Left renal cortex interstitium (tissue), 4 donors: ENCODE measurements at places on chromosomes 1 and 21. TPM values are rescaled to one million over a fixed set of nuclear protein-coding genes. Genes with fewer than 3 reads are reported as not detected.

Gene SIPA1L2
- 40.8 TPM for polyA plus RNA-seq

Gene ZSWIM5
- 6.4 TPM for polyA plus RNA-seq

Gene CTH
- 13.0 TPM for polyA plus RNA-seq

Gene LCE2C
- not detected for polyA plus RNA-seq

Gene IRF6
- 19.4 TPM for polyA plus RNA-seq

Gene PIGP
- 35.1 TPM for polyA plus RNA-seq

Gene SPRR1A
- polyA plus RNA-seq: not detected

GRCh38 chr1:69400128-69400527, 167.6 kb upstream of the LRRC7 start:
- no peak for DNase-seq

DNA sequence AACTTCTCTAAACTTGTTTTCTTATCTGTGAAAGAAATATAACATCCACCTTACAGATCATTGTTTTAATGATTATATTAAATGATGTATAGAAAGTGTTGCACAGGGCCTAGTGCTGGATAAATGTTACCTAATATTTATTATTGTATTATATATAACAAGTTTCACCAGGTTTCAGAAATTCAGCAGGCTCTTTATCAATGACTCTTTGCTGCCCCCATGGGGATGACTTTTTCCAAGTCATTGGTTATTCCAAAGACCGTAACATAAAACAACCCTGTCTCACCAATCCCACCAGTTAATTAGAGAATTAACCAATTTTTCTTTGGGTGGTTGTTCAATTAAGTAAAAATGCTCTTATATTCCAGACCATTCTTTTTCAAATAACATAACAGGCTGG, 7.3 kb upstream of the DEDD start:
- DNase-seq: no peak

DNA sequence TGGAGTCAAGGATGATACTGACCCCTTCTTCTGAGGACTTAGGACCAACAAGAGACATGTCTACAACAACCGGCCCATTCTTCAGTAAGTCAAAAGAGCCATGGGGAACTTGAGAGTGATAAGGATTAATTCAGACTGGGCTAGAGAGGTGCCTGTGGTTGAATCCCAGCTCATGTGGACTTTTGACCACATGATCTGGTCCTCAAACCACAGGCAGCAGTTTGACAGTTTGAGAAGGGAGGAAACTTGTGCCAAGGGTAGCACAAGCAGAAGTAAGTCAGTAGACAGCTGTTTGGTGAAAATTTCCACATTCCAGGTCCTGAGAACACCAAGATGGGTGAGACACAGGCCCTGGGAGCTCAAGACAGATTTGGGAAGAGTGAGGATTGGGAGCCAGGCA, 19.8 kb downstream of the SH3BP5L start:
- DNase-seq: no peak

DNA sequence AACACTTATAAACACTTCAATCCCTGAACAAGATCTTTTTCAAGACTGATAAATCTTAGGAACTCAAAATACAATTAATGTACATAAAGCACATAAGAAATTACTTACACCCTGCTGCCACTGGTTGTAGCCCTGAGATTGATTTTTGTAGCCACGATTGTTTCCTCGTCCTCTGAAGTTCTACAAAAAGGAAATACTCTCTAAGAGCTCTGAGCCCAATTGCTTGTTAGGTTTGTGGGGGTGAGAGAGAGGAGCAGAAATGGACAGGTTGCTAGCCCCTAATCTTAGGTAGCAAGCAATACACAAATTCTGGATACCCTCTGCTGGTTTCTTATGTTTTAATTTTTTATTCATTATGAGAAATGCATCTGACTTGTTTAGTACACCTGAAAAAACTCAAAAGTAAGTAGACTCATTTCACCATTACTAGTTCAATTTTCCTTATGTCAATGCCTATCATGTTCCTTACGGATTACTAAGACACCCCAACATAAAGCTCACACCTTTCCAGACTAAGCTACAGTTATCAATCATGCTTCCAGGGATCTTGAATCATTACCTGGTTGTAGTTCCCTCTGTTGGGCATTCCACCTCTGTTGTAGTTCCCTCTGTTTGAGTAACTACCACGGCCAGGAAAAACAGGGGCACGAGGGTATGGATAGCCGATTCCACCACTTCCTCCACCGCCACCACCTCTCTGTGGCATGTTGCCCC, 9.3 kb downstream of the HNRNPU start:
- DNase-seq: no peak

DNA sequence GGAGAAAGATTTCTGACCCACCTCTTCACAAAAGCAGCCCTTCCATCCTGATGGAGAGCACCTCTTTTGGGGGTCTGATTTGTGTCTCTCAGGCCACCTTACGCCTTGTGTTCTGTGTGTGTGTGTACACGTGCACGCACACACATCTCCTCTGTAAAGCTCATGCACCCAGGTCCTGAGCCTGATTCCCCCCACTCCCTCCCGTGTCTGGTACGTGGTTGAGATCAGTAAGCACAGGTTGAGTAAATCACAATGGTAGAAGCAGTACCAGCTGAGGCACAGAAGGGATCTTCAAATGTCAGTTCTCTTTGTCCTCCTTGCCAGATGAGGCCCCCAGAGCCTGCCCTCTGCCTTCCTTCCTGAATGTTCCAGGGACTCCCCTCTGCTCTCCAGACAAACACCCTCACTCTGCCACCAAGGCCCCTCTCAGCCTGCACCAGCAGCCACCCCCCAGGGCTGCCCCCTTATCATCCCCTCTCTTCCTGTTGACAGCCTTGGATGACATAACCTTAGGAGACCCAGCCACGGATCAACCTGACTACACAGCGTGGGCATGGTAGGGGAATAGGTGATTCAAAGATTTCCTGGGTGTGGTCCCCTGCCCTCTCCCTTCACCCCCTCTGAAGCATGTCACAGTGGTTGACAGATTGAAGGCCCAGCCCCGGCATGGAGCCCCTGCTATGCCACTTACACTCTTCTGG, 112.8 kb downstream of the HIVEP3 start:
- no peak for DNase-seq

DNA sequence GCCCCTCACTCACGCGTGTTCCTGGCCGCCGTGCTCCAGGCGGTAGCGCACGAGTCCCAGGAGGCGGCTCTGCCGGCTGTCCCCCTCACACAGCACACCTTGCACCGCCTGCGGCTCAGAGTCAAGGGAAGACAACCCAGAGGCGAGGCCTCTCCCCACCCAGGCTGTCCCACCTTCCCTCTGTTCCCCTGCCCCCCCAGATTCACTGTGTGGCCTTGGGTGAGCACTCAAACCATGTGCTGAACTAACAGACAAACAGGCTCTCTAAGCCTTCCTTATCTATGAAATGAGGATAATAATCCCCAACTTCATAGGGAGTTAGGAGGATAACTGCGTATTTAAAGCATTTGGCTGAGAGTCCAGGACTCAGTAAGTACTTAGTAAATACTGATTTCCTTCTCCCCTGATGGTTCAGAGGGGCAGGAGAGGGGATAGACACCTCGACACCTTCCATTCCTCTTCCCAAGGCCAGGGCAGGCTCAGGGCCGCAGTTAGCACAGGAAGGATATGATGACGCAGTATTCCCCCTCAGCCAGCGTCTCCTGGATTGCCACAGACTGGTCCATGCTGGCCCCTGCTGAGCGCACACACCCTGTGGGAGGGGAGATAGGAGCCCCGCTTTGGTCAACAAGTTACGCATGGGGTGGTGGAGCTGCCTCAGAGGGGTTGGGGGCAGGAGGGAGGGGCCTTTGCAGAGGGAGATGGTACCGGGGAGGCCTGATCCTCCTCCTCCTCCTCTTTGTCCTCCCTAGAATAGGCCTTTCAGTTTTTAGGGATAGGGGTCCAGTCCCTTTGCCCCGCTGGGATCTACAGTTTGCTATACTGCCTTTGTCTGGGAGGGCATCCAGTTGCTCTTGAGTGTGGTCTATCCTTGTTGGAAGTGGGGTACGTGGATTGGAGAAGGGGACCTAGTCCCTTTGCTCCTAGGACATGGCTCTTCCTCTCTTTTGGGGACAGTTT, 830 bp downstream of the INPP5B start:
- no peak for DNase-seq

GRCh38 chr1:117014209-117014608, 12.6 kb downstream of the CD101 start:
- DNase-seq: no peak

DNA sequence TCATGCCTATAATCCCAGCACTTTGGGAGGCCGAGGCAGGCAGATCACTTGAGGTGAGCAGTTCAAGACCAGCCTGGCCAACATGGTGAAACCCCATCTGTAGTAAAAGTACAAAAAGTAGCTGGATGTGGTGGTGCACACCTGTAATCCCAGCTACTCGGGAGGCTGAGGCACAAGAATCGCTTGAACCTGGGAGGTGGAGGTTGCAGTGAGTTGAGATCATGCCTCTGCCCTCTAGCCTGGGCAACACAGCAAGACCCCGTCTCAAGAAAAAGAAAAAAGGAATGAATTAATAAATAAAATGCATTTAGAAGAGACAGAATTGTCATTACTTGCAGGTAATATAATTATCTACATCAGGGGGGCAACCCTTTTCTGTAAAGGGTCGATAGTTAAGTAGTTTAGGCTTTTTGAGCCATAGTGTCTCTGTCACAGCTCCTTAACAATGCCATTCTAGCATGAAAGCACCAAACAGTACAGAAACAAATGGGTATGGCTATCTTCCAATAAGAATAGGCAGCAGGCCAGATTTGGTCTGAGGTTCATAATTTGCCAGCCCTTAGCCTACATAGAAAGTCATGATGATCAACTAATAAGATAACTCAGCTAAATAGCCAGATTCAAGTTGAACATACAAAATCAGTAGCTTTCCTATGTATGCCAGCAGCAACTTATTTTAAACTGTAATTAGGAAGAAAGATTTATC, 56.8 kb downstream of the RPRD2 start:
- no peak for DNase-seq

GRCh38 chr1:178910023-178910422, 39.1 kb upstream of the ANGPTL1 start:
- no peak for DNase-seq

DNA sequence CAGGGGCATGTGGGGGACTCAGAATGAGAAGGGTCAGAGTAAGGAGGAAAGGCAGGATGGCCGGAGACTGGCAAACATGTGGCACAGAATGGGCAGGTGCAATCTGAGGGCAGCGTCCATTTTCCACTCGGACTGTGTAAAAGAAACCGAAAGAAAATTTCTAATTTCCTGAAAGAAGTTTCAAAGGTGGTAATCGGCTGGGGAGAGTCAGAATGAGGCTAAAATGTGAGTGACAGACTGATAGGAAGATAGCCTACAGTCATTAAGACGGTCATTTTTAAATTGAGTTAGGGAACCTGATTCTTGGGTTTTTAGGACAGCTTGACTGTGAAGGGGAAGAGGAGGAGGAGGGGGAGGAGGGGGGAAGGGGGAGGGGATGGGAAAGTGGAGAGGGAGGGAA, 23.6 kb downstream of the COA6 start:
- no peak for DNase-seq

DNA sequence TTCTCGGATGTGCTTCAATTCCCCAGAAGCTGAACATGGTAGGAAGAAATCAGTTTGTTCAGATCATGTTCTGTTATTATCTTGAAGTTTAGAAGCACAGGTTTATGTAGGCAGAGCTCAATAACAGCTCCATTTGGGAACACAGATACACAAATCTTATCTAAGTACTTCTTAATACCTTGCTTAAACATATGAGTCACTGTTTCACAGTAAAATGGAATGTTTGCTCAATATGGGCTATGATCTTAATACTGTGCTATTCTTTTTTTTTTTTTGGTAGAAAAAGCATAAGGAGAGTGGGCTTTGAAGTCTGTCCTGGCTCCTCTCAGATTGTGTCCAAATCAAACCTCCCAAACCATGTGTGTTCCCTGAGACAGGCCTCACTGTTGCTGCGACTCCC, 13.4 kb downstream of the PROK1 start:
- DNase-seq: no peak

GRCh38 chr1:156845055-156845952, 13.6 kb downstream of the INSRR start:
- DNase-seq: no peak

GRCh38 chr1:59769736-59770095, 45.0 kb upstream of the HOOK1 start:
- DNase-seq: no peak

DNA sequence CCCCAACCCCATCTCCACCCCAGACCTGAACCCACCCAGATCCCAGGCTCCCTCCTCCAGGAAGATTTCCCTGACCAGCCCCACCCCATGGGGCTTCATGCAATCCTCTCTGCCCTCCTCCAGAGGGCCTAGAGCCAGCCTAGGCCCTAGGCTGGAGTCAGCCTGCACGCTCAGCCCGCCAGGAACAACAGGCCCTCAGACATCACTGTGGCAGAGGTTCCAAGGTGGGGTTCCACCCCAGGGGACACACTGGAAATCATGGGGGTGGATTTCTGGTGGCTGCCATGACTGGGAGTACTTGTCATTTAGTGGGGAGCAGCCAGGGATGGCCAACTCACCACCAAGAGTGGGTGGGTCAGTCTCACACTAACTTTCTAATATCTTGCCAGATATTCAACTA, 122.0 kb downstream of the GLIS1 start:
- no peak for DNase-seq

DNA sequence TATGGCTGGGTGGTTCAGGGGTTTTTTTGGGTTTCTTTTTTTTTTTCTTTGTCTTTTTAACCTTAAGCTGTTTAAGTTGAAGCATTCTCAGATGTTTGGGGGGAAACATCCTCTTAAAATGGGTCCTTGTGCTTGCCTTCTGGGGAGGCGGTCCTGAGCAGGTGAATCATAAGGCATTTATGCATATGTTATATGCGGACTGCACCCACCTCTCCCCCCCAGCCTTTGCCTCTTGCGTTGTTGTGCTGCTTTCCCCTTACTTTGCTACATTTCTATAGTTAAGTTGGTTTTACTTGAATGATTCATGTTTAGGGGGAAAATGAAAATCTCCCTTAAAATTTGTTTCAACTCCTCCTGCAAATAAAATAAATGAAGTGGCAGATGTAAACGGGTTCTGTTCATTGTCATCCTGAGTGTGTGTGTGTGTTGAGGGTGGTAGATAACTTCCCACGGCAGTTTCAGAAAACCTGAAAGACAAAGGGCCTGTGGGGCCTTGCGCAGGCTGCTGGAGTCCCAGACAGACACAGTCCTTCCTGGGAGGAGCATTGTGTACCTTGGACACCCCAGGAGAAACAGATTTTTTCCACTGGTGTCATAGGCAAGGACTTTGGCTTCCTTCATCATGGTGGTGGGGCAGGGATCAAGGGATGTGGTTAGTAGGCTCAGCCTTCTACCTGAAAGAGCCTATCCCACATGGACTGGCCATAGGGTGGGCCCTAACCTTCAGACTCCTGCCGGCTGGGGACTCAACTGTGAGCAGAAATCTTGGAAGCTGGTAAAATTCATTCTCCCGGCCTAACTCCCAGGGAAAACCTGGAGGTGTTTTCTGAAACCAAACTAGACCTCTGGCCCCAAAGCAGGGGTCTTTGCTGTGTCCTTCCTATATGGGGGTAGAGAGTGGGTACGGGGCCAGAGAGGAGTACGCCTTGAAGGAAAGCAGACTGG, 926 bp upstream of the SH3D21 start:
- DNase-seq: no peak

- DNase-seq: no peak
Measured at GRCh38 chr1:159839116-159839849, 12.6 kb downstream of the SLAMF8 start.
